H54 (cell line): ENCODE measurements at places on chromosomes 12 and 14.

GRCh38 chr12:64616201-64616600 is 5.9 kb downstream of the RASSF3 start:
- no peak for DNase-seq

DNA sequence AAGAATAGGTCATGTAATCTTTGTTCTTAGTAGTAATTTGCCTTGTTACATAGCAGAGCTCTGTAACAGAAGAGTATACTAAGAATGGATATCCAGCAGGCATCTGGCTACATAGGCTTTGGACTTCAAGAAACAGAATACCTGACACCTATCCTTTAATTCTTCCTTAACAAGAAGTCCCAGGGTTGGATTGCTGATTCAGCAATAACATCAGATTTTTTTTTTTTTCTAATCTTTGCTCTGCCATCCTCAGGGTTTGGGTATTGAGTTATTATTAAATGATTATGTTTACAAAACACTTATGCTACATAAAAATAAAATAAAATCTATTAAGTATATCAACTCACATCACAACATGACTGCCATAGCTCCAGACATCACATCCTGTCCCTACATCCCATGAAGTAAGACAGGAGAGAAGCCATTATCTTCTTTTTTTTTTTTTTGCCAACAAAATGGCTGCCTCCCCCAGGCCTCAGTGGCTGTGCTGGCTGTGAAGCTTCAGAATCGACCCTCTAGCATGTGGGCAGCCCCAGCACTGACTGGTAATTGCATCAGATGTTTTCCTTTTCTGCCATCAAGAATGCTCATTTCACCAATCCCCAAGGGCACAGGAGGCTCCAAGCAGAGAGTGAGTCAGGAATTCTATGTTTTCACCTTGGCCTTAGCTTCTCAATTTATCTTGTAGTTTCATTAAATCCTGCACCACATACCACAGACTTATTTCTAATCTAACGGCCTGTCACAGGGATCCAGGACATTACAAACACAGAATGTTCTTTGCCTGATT is 186.2 kb downstream of the DICER1 start:
- no peak for DNase-seq

DNA sequence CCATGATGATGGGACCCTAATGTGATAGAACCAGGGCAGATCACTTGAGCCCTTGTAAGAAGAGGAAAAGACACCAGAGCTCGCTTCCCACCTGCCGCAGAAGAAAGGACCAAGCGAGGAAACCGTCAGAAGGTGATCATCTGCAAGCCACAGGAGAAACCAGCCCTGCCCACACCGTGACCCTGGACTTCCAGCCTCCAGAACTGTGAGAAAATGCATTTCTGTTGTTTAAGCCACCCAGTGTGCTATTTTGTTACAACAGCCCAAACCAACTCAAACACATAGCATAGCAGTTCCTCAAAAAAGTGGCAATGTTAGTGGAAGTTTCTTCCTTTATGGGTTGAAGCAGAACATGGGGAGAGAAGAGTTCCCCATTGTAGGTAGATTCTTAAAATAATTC is 107.9 kb upstream of the BCL2L14 start:
- DNase-seq: no peak

DNA sequence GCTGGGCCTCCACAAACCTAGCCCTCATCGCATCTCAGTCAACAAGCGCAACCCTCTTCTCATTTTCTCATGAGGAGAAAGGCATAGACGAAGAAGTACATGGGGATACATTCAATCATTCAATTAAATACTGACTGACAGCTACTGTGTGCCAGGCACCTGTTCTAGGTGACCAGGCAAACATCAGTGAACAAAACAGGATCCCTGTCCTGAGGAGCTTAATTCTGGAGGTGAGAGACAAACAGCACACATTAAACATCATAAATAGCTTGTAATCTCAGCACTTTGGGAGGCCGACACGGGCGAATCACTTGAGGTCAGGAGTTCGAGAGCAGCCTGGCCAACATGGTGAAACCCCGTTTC is 362 bp upstream of the ACYP1 start:
- DNase-seq: no peak

GRCh38 chr12:6426882-6427671 is 17.7 kb upstream of the CD27 start:
- no peak for DNase-seq

DNA sequence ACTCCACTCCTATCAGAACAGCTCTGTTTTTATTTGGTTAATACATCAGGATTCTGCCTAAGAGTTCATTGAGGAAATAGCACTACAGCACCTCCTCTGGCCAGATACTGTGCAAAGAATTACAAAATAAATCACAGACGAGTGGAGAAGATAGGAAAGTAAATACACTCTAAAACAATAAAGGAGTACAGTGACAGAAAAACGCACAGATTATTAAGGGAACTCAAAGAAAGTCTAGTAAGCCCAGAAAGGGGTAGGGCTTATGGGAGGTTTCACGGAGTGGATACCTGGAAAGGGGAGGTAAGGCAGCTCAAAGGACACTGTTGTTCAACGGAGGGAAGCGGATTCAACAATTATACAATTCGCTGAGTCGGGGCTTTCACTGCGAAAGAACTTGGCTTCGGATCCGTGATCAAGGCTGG is 5.5 kb downstream of the OR10AD1 start:
- no peak for DNase-seq

DNA sequence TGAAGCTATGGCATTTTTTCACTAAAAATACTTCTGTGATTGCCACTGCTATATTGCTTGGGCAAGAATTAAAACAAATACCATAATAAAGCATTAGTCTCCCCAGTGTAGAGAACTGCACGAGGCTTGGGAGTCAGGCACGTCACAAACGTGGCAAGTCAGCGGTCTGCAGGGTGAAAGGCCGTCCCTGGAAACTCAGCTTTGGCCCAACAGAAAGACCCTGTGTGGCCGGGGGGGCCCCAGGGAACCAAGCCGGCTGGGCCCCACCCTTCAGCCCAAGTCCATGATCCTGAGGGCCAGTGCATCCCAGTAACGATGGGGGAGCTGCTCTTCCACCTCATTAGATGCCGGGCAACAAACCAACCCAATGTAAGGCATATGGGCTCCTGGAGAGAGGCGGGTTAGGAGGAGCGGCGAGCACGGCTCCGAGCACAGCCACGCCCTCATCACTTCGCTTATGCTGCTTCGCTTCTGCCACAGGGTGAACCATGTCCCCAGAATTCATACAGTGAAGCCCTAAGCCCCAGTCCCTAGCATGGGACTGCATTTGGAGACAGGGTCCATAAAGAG is 50.9 kb upstream of the GPR68 start:
- DNase-seq: no peak

GRCh38 chr12:76719171-76720041 is 44.5 kb upstream of the ZDHHC17 start:
- DNase-seq: no peak

DNA sequence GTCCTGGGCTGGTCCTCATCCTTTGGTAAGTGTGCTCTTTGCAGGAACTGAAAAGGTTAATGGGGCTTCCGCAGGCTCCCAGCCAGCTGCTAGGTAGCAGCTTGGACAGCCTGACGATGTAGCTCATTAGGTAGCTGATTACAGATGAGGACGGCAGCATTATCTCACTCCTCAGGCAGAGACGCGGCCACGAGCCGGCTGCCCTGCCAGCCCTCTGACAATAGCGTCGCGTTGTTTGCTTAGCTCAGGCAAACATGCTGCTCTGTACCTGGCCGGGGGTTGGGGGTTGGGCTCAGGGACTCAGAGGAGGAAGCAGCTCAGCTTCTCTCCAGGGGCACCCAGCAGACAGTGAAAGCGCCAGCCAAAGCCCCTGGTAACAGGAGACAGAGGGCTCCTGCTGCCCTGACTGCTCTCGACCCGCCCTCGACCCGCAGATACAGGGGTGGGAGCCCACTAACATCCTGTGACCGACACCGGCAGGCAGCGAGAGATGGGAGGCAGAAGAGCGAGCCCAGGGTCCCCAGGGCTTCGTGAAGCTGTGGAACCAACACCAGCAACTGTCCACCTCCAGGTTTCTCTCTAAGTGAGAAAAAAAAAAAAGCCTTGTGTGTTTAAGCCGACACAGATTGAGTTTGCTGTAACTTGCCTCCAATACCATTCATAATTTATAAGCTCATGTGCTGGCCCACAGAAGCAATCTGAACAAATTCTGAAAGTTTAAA is 53.4 kb upstream of the DLK1 start:
- DNase-seq: no peak
